ENCODE measurements at places on chromosomes 5 and 9. TPM values are rescaled to one million over a fixed set of nuclear protein-coding genes. Genes with fewer than 3 reads are reported as not detected.

IL13 gene
- 0.07 TPM for polyA plus RNA-seq

QRFP gene
- polyA plus RNA-seq: 0.36 TPM

ADAMTS16 gene
- polyA plus RNA-seq: 1.2 TPM

CARD9 gene
- polyA plus RNA-seq: 2.4 TPM

TAF11L10 gene
- polyA plus RNA-seq: not detected

GRCh38 chr5:39203275-39203922 lies 16.0 kb downstream of the FYB1 start:
- no peaks in the 10 kb centered on the region for H3K27me3 ChIP-seq
- H3K4me3 ChIP-seq: no peak overlapping the region
- no peaks in the 10 kb centered on the region for H3K36me3 ChIP-seq

DNA sequence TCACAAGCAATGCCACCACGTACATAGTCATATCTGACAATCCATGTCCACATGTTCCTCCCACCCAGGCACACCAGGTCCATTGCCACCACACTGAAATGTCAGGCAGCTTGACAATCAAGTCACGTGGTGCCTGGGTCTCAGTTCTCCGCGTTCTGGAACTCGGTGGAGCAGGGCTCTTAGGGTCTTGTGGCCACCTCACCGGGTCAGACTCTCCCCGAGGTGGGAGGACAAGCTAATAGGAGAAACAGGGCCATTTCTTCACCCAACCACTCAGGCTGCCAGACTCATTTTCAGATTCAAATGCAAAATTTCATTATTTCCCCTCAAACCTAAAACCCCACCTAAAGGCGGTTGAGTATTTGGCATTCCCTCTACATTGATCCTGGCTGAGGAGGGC lies 200.5 kb upstream of the GAS1 start:
- peak; percentile 8 for DNase-seq
- H3K36me3 ChIP-seq: no peaks in the 10 kb centered on the region
- no peak overlapping the region for H3K4me3 ChIP-seq
- H3K27me3 ChIP-seq: peaks cover 16% of the 10 kb centered on the region

DNA sequence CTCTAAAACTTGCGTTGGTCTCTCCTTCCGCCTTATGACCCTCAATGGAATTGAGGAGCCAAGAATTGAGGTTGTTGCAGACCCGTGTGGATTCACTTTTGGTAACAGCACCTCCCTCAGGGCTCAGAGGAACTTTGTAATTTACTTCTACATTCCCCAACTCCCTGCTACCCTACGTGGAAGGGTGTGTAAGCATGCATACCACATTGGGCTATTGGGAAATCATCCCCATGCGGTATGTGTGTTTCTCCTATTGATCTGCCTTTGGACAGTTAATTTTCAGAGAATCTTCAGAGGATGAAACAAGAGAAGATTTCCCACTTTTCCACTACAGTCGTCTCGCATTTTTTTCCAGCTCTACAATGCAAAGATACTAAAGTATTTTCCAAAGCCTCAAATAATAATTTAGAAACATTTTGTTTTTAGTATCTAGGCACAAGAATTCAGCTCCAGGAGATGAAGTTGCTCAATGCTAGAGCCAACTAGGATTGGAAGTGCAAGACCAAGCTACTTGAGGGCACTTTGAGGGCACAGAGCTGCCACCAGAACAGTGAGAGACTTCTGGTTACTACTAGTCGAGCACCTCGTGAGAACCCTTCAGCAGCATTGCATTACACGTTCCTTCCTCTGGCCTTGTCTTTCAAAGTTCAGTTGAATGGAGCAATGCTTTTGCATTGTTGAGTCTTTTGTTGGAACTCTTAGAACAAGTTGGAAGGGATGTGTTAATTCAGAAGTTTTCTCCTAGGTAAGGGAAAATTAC lies 3.4 kb downstream of the C1QTNF3 start:
- H3K36me3 ChIP-seq: peaks cover 5% of the 10 kb centered on the region
- H3K4me3 ChIP-seq: no peak overlapping the region

DNA sequence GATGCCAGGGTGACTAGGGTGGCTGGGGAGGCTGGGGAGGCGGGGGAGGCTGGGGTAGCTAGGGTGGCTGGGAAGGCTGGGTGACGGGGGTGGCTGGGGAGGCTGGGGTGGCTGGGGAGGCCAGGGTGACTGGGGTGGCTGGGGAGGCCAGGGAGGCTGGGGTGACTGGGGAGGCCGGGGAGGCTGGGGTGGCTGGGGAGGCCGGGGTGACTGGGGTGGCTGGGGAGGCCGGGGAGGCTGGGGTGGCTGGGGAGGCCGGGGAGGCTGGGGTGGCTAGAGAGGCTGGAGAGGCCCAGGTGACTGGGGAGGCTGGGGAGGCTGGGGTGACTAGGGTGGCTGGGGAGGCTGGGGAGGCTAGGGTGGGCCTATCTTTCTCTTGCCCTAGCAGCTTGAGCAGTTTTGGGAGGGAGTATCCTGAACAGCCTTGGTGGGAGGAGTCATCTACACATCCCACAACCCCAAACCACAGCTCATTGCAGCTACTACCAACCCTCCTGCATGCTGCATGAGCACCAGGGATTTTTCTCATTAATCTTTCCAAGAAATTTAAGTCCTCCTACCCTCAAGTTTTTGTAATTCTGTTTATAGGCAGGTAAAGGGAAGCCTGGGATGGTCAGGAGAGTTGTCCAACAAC lies 203.2 kb upstream of the IRX1 start:
- H3K4me3 ChIP-seq: no peak overlapping the region
- DNase-seq: no peak
- no peak overlapping the region for H3K27ac ChIP-seq

DNA sequence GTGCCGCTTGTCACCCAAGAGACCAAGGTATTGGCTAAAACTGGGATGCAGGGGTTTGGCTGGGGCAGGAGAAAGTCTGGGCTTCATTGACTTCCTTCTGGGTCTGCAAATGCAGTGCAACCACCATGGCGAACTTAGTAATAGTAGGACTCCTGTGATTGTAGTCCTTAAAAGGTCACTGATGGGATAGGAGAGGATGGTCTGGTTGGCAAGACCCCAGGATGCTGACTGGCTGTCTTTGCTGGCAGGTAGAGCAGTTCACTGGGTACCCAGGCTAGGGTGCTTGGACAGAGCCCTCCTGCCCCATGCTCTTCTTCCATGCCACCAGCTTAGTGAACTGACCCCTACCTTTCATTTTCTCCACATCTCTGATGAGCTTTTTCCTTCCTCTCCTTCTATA lies 37.2 kb downstream of the ANGPTL2 start:
- H3K27ac ChIP-seq: no peak overlapping the region
- no peak overlapping the region for H3K4me3 ChIP-seq
- H3K4me1 ChIP-seq: no peaks in the 10 kb centered on the region
- H3K27me3 ChIP-seq: no peaks in the 10 kb centered on the region

DNA sequence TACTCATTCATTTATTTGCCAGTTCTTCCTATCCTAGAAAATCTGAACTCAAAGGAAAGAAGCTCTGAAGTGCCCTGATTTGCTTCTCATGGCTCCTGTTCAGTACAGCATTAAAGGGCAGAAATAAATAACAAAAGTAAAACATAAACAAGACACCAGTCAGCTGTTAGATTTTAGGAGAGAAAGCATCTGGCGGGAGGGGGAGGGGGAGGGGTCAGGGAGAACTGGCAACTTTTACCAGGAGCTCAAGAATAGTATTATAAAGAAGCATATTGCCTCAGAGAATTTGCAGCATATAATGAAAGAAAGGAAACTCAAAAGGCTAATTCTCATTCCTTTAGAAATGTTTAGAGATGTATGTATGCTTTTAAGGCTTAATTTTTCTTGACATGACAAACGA lies 68.1 kb downstream of the SEMA6A start:
- peaks cover 24% of the 10 kb centered on the region for H3K36me3 ChIP-seq
- H3K27ac ChIP-seq: no peak overlapping the region
- H3K4me1 ChIP-seq: peaks cover 9% of the 10 kb centered on the region
- H3K27me3 ChIP-seq: no peaks in the 10 kb centered on the region
- DNase-seq: no peak
